ENCODE measurements at places on chromosomes 12 and 14.

- peak; percentile 18 for DNase-seq
These were observed 997 bp downstream of the PLEKHG7 start for GRCh38 chr12:92703786-92704185.

GRCh38 chr12:120327593-120327992 is at the start of gene PLA2G1B:
TSS of gene PLA2G1B (minus strand) at chr12:120327779. CDS start at chr12:120327753, 26 bp downstream.
- DNase-seq, result no peak

DNA sequence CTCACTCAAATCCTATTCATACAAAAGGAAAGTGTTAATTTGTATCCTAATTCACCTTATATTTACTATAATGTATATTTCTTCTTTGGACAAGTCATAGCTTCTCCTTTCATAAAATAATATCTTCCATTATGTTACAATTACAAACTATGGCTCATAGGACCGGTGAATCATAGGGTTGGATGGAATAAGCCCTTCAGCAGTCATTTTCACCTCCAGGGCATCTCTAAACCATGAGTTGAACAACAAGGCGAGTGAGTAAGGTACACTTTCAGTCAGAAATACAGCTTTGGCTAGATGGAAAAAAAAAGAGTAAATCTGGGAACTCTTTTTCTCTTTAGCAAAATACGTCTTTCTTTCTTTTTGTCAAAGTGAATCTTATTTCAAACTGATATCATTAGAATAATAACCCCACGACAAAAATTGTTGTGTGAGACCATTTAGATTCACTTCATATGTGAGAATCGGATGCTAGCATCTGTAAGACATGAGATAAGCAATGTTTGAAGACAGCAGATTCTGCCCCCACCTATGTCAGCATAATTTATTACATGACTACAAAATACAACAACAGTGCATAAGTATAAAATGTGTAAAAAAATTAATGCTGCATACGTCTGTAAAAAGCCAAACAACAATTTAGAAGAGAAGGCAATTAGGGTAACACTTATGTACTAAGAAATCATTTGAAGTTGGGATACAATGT is 184.4 kb upstream of the SLC38A2 start:
- DNase-seq, result no peak

- no peak for DNase-seq
These were observed 30.0 kb downstream of the TMEM132D start for GRCh38 chr12:129873833-129874208.

- DNase-seq, result peak; percentile 76
These were observed 42.1 kb upstream of the CTDSP2 start for GRCh38 chr12:57888409-57889157.

GRCh38 chr12:92362785-92363184 is 217.1 kb upstream of the BTG1 start:
- DNase-seq, result no peak

DNA sequence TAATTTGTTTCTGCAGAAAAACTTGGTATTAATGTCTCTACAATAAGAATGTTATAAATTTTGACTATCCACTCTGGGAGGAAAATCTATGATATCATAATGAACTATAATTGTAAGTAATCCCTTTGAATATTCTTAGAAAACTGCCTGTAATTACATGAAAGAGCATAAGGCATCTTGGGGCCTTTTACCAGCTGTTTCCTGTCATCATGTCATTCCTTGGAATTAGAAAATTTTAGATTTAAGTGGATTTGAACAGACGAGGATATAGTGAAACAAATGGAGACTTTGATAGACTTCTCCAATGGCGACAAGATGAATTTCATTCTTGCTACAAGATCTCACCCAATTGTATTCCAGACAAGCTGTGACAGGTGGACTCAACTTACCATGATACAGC is 423.4 kb upstream of the FLRT2 start:
- DNase-seq, result no peak

GRCh38 chr12:22545255-22545654 is 913 bp upstream of the C2CD5 start:
- DNase-seq, result no peak

DNA sequence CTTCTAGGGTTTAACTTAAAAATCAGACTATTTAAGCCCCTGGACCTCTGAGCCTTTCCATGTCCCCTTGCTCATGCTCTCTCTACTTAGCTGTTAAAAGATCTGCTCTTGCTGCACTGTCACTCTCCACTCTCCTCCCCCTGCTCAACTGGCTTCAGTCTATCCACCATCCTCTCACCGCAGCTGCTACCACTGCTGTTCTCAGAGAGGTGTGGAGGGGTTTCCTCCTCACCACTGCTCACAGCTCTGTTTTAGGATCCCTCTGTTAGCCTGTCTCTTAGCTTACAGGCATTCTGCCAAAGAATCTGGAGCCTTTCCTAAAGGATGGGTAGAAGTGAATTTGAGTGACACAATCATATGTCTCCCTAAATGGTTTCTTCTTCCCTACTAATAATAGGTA is 43.7 kb upstream of the ATP2B1 start:
- DNase-seq, result no peak

DNA sequence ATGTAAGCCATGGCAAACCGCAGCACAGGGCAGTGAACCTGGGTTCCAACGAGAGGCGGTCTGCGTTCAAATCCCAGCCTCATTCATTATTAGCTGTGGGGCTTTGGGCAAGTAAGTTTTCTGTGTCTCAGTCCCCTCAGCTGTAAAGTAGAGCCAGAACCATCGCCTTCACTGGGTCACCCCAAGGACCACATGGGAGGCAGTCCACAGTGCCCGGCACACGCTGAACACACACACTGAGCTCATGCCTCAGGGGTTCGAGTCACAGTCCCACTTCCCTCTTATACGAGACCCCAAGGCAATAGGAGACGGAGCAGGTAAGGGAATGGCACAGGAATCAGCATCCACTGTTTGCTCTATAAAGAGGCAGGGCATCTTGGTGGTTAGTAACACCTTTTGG is 19.1 kb downstream of the LRTM2 start:
- no peak for DNase-seq

DNA sequence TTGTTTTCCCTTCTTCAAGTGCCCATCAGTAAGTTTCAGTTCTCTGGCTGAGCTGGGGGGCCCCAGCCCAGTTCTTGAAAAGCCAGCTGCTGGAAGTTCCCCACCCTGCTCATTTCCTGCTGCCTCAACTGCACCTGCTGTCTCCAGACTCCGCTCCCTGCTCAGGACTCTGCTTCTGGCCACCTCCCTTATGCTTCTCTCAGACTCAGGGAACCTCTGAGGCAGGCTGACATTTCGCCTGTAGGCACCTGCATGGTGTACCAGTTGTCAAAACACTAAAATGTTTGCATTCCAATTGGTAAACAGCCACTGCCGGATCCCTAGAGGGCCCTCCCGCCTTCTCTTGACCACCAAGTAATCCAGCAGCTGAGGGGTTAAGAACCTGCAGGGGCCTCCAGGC is 136.5 kb upstream of the VRK1 start:
- DNase-seq, result no peak

GRCh38 chr12:27705263-27705662 is 5.4 kb upstream of the MRPS35 start:
- DNase-seq, result peak; percentile 77

DNA sequence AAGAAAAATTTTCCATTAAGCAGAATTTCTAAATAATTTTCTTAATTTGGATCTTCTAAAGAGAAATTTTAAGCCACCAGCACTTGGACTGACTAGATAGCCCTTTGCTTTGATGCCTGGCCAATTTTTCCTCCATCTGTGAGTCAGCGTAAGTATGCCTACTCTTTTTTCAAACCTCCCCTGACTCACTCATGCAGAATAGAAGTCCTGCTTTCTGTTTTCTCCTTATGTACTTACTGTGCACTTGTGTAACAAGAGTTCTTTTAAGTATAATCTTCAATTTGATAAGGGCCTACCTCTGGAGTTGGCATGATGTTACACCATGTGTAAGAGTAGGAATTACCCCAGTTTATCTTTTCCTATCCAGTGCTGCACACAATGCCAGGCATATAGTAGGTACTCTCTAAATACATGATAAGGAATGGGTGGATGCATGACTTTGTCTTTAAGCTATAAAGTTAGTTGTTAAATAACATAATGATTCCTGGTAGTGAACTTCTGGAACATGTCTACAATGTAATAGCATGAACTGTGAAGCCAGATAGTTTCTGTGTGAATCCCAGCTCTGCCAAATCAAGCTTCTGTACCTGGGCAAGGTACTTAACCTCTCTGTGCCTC is 329.6 kb downstream of the TMTC2 start:
- no peak for DNase-seq

- no peak for DNase-seq
These were observed 1051.9 kb upstream of the FLRT2 start for GRCh38 chr14:84477996-84478395.

DNA sequence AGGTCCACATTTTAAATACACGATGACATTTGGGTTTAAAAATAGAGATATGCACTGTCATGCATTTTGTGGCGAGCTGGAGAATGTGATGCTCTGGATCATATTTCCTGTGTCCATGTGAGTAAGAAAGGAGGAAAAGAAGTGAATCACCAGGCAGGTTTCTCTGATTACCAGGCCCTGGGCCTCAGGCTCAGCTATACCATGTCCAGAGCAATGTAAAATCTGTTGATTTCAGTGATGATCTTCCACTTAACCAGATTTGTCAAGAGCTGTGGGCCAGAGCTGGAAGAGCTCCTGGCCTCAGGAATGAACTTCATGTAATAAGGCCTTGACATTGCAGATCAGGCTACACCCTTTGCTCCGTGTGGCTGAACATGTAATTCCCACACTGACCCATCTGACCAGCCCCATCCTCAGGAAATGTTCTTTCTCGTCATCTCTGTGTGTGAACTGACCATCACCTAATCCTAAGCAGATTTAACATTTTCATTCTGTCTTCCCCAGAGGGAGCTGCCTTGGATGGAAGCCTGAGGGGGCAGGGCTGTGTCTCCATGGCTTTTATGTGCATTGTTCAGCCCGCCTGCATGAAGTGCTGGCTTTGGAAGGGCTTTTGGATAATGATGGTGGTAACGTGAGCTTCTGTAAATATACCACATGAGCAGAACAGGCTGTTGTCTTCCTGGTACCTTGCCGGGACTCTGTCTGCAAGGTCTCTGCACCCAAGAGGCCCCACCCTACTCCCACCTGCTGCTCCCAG is 54.5 kb downstream of the CRACR2A start:
- no peak for DNase-seq

DNA sequence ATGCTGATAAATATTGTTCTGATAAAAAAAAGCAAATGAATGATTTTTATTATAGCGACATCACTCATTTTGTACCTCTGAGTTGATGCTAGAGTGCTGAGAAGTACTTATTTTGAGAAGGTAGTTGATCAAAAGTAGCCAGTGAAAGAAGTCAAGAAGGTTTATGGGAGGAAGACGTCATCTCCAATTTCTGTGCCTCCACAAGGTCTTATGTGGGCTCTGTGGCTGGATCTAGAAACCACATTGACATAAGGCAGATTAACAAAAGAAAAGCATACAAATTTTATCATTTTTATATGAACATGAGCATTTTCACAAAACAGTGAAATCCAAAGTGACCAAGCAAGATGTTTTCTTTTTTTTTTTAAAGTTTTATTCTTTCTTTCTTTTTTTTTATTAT is 289.5 kb upstream of the FAR2 start:
- DNase-seq, result no peak

DNA sequence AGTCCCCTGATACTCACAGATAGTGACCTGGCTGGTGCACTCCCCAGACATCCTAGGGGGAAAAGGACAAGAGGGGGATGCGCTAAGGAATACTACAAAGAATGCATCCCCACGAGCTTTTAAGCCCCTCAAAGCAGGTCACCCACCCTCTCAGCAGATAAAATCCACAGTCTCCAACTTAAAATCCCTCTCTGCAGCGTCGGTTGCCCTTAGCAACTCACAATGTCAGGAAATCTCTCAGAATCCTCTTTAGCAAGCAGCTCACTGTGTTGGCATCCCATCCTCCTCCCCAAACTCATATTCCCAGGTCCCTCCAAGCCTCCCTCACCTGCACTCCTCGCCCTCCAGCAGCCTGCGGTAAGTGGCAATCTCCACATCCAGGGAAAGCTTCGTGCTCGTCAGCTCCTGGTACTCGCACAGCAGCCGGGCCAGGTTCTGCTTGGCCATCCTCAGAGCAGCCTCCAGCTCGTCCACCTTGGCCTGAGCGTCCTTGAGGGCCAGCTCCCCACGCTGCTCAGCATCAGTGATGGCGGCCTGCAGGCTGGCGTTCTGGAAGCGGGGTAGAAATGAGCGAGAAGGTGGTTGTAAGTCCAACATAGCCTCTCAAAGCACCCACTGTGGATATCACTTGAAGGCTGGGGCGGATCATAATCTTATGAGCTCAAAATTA is 5.5 kb upstream of the KRT79 start:
- no peak for DNase-seq

- DNase-seq, result peak; percentile 56
These were observed 16.2 kb upstream of the RNASE1 start for GRCh38 chr14:20818861-20819260.

DNA sequence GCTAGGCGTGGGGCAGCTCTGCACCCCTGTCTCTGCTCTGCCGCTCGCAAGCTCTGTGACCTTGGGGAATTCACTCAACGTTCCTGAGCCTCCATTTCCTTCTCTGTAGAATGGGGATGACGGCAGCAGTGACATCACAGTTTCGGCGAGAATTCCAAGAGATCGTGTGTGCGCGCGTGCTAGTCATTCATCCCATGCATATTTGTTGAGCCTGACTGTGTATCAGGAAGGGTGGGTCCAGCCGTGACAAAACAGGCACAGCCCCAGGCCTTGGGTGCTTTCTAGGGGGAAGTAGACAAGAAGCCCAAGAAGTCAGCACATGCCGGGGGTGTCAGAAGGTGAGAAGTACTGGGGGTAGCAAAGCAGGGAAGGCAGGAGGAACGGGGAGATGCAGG is 145.6 kb upstream of the NCOR2 start:
- no peak for DNase-seq

DNA sequence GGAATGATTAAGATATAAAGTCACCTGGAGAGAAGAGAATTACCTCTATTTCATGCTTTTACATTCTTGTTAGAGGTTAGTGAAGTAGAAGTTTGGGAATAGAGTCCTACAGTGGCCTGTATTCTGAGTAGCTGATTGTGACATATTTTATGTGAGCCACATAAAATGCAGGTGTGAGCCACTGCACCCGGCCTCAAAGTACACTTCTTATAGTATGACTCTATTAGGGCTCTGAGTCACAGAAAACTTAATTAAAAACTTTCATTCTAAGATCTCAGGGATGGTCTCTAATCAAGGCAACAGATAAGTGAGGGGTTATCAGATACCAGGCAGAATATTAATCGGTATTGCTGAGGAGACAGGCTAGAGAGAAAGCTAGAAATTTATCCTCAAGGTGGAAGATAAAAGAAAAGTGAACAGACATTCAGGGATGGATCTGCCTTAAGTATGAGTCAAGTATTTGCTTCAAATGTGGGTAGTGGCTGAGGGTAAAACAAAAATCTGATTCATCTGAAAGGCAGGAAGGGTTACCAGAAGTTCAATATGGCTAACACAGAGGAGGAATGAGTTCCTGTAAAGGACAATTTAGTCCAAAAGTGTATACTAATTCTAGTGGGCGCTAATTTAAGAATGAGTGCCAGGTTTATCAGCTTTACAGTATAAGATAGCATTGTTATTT is 5.5 kb upstream of the G2E3 start:
- no peak for DNase-seq

DNA sequence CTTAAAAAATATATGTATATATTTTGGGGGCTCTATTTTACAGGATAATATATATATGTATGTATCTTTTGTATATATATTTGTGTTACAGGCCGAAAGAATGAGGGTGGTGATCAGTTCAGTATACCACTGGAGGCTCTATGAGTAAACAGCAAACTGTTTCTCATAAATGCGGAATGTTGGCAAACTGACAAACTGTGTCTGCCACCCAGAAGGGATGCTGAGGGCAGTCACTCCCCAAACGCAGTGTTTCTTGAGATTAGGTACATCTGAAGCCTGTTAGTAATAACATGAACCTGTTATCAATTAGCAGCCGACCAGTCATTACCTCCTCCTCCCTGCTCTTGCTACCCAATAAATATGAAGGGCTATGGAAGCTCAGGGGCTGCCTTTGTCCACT is 20.8 kb downstream of the TNFAIP2 start:
- no peak for DNase-seq
